Fibroblast of upper back skin (primary cell): ENCODE measurements at places on chromosomes 2 and 18.

DNA sequence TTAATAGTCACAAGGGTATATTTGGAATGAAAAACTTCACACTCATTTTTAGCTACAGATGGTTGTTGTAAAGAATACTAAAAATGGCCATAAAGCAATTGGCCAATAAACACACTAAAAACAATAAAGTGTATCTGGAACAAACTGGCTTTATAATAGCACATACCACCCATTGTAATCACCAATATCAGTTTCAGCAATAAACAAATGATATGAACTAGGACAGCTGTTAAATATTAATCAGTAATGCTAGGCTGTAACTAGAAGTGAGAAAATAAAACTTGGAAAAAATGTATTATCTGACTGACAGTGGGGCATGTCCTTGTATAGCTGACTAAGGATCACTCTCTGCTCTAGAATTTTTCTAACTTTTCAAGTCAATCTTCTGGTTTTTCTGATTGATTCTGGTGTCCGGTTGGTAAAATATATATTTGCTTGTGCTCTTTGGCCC, 312.5 kb downstream of the RND3 start:
- DNase-seq, result no peak

DNA sequence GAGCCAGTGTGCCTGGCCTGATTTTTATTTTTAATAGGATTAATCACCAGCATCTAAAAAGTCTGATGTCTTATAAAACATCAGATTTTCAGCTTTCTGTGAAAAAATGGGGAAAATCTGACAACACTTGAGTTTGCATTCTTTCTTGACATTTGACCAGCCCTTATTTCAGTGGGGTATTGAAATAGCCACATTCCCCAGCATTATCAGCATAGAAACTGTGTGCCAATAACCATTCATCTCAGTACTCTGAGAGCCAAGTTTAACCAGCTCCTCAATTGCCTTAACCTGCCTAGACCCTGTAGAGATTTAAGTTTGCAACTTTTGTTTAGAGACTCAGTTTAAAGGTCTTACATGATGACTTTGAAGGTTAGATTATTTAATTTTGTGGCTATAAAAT, 155.0 kb downstream of the CERS6 start:
- peak; percentile 13 for DNase-seq

- DNase-seq, result peak; percentile 54
Measured at GRCh38 chr2:30631051-30631671, 176.1 kb downstream of the CAPN13 start.

DNA sequence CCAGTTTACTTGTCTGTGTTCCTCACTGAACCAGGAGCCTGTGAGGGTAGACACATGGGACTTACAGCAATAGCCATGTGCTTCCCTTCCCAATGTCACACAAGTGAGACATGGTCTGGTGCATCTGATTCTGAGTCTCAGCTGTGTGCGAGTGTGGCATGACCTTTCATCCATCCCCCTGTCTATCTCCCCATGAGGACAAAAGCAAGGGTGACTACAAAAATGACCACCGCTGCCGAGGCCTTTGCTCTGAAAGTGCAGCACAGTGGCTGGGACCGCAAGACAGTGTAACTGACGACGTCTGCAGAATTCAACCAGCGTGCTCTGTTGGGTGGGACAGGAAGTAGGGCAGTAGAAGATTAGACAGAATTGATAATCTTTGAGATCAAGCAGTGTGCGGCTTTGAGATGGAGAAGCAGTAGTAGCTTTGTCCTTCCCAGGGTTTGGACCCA, 50.5 kb downstream of the RAB31 start:
- no peak for DNase-seq

- no peak for DNase-seq
Measured at GRCh38 chr18:41992703-41993102, 37.7 kb downstream of the PIK3C3 start.

- DNase-seq, result peak; percentile 54
Measured at GRCh38 chr2:45554742-45555140, 56.3 kb downstream of the SRBD1 start.

DNA sequence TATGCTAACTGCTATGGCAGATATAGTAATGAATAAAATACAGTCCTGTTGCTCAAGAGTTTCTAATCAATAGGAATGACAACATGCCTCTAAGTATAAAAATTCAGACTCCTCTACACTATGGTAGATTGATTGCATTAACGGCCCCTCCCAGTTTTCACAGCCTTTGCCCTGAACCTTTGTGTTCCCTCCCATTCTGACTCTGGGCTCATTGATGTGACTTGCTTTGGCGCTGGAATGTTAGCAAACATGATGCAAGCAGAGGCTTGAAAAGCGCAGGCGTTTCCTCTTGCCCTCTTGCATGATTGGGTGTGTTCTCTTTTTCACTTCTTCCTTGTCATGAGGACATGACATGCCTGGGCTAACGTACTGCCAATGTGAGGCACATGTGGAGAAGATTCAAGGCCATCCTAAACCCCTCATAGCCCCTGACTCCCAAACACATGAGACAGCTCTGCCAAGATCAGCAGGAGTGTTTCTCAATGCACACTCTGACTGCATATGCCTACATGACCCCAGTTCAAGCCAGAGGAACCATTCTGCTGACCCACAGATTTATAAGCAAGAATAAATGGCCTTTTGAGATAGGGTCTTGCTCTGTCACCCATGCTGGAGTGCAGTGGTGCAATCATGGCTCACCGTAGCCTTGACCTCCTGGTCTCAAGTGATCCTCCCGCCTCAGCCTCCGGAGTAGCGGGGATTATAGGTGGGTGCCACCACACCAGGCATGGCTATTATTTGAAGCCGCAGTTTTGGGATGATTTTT, 49.7 kb upstream of the CD28 start:
- peak; percentile 43 for DNase-seq

GRCh38 chr2:235493775-235494715, at the start of gene AGAP1:
Gene AGAP1 (plus strand): TSS chr2:235494043.
- DNase-seq, result peak; percentile 85
